ENCODE measurements at places on chromosomes 3 and 15. TPM values are rescaled to one million over a fixed set of nuclear protein-coding genes. Genes with fewer than 3 reads are reported as not detected.

The DNAH12 gene
- under 0.01 TPM for total RNA-seq

The ZNF80 gene
- total RNA-seq = not detected

The IRAK2 gene
- 8.1 TPM for total RNA-seq

The TMEM207 gene
- total RNA-seq = not detected

The VILL gene
- 2.3 TPM for total RNA-seq

The HCN4 gene
- total RNA-seq = not detected

The TM4SF18 gene
- under 0.01 TPM for total RNA-seq

The RBP2 gene
- total RNA-seq = not detected

The H1-8 gene
- total RNA-seq = not detected

The HRH1 gene
- total RNA-seq = 13.1 TPM

The GOLGA8G gene
- not detected for total RNA-seq

The LCTL gene
- total RNA-seq = 8.9 TPM

The ZNF860 gene
- total RNA-seq = 0.56 TPM

The RPLP1 gene
- total RNA-seq = 132 TPM

The TRPM1 gene
- total RNA-seq = 0.28 TPM

The DUOXA2 gene
- not detected for total RNA-seq

The GP9 gene
- total RNA-seq = not detected

The SETMAR gene
- total RNA-seq = 18.1 TPM

The ENTPD3 gene
- not detected for total RNA-seq

The FOXL2 gene
- total RNA-seq = not detected

The DOCK3 gene
- total RNA-seq = under 0.01 TPM

The TGM4 gene
- under 0.01 TPM for total RNA-seq

The ANKUB1 gene
- not detected for total RNA-seq

The PTPRG gene
- total RNA-seq = 31.0 TPM

The FEM1B gene
- total RNA-seq = 51.4 TPM

The CLSTN2 gene
- under 0.01 TPM for total RNA-seq

The SPATA12 gene
- total RNA-seq = under 0.01 TPM

The CA12 gene
- 33.7 TPM for total RNA-seq

The PATL2 gene
- total RNA-seq = not detected

The ACKR2 gene
- total RNA-seq = not detected

The GPR176 gene
- 194 TPM for total RNA-seq

The CSTA gene
- total RNA-seq = not detected

The GNAT1 gene
- total RNA-seq = not detected
